ENCODE measurements at places on chromosomes 6 and 20. TPM values are rescaled to one million over a fixed set of nuclear protein-coding genes. Genes with fewer than 3 reads are reported as not detected.
A peak's percentile ranks its signal among the peaks of the same experiment; 100 is the strongest.

GRCh38 chr6:75796723-75797122 is 47.7 kb downstream of the MYO6 start:
- H3K36me3 ChIP-seq = no peaks in the 10 kb centered on the region
- no peaks in the 10 kb centered on the region for H3K27me3 ChIP-seq

DNA sequence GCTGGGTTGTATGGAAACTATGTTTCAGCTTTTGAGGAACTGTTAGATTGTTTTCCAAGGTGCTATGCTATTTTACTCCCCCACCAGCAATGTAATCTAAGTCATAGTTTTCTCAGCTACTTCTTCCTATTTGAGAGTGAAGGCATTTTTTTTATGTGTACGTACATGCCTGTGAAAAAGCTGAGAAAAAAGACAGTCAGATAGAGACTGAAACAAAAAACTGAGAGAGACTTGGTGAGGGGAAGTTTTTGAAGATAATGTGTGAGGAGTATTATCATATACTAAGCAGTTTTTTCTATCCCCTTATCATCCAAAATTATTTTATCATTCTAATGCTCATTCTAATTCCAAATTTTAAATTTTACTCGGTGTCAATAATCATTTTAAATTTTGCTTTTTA is 780.0 kb downstream of the BCKDHB start:
- H3K27me3 ChIP-seq = no peaks in the 10 kb centered on the region
- no peak overlapping the region for H3K27ac ChIP-seq
- no peaks in the 10 kb centered on the region for H3K4me1 ChIP-seq
- H3K36me3 ChIP-seq = no peaks in the 10 kb centered on the region
- H3K4me3 ChIP-seq = no peak overlapping the region

The EHMT2 gene
- total RNA-seq = 120 TPM

The ZSCAN26 gene
- 23.7 TPM for total RNA-seq

The BLOC1S5 gene
- 12.0 TPM for total RNA-seq

DNA sequence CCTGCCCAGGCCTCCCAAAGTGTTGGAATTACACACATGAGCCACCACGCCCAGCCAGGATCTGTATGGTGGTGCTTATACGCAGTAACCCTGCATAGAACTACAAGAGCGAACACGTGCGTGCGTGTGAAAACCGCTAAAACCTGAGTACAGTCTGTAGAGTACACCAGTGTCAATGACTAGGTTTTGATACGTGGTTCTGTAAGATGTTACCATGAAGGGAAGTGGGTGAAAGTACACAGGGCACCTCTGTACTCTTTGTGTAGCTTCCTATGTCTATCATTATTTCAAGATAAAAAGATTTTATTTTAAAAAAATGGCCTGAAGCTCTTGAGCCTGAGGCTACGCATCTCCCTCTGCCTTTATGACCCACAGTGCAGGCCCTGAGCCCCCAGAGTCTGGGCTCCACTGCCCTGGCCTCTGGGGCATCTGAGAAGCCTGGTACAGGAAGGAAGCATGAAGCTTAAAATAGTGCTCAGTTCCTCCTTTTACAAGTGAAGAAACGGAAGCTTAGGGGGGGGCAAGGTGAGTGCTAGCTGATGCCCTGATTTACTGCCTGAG is 21.6 kb downstream of the LY86 start:
- no peaks in the 10 kb centered on the region for H3K4me1 ChIP-seq
- no peak overlapping the region for H3K4me3 ChIP-seq
- H3K27me3 ChIP-seq = no peaks in the 10 kb centered on the region
- H3K36me3 ChIP-seq = no peaks in the 10 kb centered on the region
- no peak for DNase-seq

The APMAP gene
- 60.6 TPM for total RNA-seq

DNA sequence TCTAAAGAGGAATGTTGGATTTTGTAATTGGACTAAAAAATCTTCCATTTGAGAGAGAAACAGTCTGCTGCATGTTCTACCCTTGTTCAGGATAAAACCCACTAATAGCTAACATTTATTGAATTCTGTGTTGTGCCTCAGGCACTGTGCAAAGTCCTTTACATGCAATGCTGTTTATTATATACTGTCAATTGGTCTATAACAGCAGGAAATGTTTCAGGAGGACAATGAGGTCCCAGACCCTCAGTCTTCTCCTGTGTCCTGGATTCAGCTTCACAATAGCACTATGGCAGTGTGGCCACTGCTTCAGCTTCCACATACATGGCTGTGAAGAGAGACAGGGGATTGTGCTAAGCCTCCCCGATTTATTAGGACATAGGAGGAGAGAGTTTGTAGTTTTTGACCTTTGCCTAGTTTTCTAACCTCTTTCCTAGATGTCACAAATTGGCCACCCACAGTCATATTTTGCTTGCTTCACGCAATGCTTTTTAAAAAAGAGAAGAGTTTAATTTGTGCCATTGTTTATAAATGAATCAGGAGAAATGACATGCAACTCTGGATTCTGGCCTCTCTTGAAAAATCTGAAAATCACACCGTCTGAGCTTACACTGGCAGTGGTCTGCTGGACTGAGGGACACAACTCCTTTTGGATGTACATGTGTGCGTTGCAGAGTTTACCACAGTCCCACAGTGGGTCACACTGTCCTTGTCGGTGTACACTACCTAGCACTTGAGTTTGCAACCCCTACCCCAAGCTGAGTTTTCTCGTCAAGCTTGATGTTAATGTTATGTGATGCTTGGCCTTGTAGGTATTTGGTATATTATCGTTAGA is 11.3 kb downstream of the PTPN1 start:
- H3K36me3 ChIP-seq = no peaks in the 10 kb centered on the region
- no peaks in the 10 kb centered on the region for H3K27me3 ChIP-seq
- H3K27ac ChIP-seq = no peak overlapping the region
- DNase-seq = no peak
- no peak overlapping the region for H3K4me3 ChIP-seq
- H3K4me1 ChIP-seq = peaks cover 5% of the 10 kb centered on the region

DNA sequence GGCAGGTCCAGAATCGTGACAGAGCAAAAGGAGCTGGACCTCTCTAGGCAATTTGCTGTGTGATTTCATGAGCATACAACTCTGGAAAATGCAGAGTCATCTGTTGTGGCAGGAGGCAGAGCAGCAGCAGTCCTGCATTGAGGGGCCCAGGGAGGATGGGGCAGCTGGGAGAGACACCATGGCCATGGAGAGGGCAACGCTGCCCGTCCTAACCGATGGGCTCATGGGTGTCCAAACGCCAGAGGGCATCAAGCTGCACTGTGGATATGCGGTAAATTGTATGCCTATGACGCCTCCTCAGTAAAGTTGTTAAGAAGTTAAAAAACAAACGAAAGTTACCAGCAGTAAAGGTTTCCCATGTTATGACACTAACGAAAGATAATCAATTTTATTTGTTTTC is 42.2 kb upstream of the DACT2 start:
- no peak overlapping the region for H3K27ac ChIP-seq
- H3K4me3 ChIP-seq = no peak overlapping the region
- no peaks in the 10 kb centered on the region for H3K36me3 ChIP-seq
- DNase-seq = no peak

DNA sequence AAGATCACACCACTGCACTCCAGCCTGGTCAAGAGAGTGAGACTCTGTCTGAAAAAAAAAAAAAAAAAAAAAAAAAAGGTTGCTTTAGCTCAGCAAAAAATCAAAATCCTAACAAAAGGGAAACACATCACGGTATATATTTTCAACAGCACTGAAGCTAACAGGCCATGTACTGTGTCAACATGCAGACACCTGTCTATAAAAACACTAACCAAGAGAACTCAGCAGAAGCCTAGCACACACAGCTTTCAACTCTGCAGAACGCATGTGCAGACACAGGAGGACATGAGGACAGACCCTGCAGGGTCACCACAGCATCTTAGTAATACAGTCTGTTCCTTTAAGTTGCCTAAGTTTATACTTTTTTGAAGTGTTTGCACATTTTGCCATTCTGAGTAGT is 13.5 kb downstream of the NINL start:
- no peak overlapping the region for H3K4me3 ChIP-seq
- no peaks in the 10 kb centered on the region for H3K27me3 ChIP-seq
- H3K4me1 ChIP-seq = peaks cover 25% of the 10 kb centered on the region
- no peaks in the 10 kb centered on the region for H3K36me3 ChIP-seq

- DNase-seq = no peak
- no peak overlapping the region for H3K27ac ChIP-seq
- no peaks in the 10 kb centered on the region for H3K27me3 ChIP-seq
Observed at GRCh38 chr6:19999319-20000191, 162.4 kb downstream of the ID4 start.

- H3K36me3 ChIP-seq = no peaks in the 10 kb centered on the region
- DNase-seq = no peak
- H3K4me1 ChIP-seq = peaks cover 7% of the 10 kb centered on the region
- peaks cover 57% of the 10 kb centered on the region for H3K27me3 ChIP-seq
Observed at GRCh38 chr20:58839991-58840747, 10.5 kb downstream of the GNAS-AS1 start.

The PDYN gene
- total RNA-seq = 0.33 TPM

DNA sequence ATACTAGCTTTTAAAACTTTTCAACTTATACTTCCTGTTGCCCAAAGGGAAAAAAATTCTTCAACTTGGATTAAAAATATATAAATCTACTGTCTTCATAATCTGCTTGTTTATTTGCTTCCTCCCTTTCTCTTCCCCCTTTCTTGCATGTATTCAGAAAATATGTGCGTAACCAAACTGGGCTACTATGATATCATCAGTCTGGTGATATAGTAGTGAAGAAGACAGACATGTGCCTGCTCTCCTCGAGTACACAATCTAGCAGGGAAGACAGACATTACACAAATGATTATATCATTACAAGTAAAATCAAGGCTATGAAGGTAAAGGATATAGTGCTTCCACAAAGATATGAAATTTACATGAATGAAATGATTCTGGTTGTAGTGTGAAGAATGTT is 31.0 kb downstream of the IBTK start:
- H3K4me3 ChIP-seq = no peak overlapping the region
- H3K36me3 ChIP-seq = peaks cover 65% of the 10 kb centered on the region
- H3K27me3 ChIP-seq = no peaks in the 10 kb centered on the region
- H3K27ac ChIP-seq = no peak overlapping the region
- DNase-seq = no peak

GRCh38 chr6:36319436-36319762 is 17.3 kb downstream of the BNIP5 start:
- no peak overlapping the region for H3K27ac ChIP-seq
- no peaks in the 10 kb centered on the region for H3K27me3 ChIP-seq
- no peak overlapping the region for H3K4me3 ChIP-seq
- no peaks in the 10 kb centered on the region for H3K36me3 ChIP-seq

DNA sequence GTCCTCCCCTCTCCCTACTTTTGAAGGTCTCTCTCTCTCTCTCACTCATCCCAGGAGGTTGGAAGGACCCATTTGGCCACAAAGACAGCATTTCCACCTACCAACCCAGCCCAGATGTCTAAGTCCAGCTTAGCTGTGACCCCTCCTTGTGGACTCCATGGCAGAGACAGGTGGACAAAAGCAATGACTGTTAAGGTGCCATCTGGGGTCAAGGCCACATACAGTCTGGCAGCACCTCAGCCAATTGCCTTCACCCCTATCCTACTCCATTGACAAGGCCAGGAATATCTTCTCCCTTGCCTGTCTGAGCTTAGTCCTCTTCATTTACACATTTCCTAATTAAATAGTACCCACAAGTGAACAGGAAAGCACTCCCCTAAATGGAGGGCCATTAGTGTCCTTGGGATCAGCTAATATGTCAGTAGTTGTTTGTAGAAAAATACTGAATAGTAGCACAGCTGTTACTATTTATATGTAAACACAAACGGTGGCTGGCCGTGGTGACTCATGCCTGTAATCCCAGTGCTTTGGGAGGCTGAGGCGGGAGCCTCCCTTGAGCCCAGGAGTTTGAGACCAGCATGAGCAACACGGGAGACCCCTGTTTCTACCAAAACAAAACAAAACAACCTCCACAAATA is 28.8 kb downstream of the GCM1 start:
- H3K27ac ChIP-seq = no peak overlapping the region
- no peaks in the 10 kb centered on the region for H3K36me3 ChIP-seq
- no peaks in the 10 kb centered on the region for H3K4me1 ChIP-seq
- DNase-seq = no peak
- H3K27me3 ChIP-seq = no peaks in the 10 kb centered on the region

The SLC24A3 gene
- total RNA-seq = 1.7 TPM

DNA sequence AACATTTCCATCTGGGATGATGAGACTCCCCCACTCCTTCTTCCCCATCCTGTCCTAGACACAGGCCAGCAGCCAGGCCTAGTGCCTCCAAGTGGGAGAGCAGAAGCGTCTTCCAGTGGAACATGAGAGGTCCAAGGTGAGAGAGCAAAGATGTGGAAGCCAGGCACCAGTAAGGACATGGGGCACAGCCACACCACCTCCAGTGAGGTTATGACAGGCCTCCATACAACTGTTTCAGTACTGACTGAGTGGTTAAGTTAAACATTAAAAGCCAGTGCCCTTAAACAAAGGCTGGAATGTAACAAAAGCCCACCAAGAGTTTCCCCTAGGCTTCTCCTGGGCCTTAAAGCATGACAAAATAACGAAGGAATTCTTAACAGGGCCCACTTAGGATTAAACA is 5.3 kb downstream of the ZBTB24 start:
- H3K27me3 ChIP-seq = no peaks in the 10 kb centered on the region
- DNase-seq = no peak

GRCh38 chr6:143098054-143098671 is 37.5 kb downstream of the AIG1 start:
- H3K27ac ChIP-seq = no peak overlapping the region
- H3K27me3 ChIP-seq = no peaks in the 10 kb centered on the region
- DNase-seq = no peak
- H3K36me3 ChIP-seq = no peaks in the 10 kb centered on the region
- H3K4me1 ChIP-seq = no peaks in the 10 kb centered on the region

GRCh38 chr6:28586962-28587745 is 61.5 kb downstream of the GPX5 start:
- no peaks in the 10 kb centered on the region for H3K27me3 ChIP-seq
- peak overlapping the region; percentile 79 for H3K27ac ChIP-seq
- DNase-seq = peak; percentile 74
- H3K4me3 ChIP-seq = peak overlapping the region; percentile 68
- no peaks in the 10 kb centered on the region for H3K36me3 ChIP-seq

The FAM83B gene
- total RNA-seq = 0.06 TPM
